ENCODE measurements at places on chromosomes 2 and 18.

GRCh38 chr2:37869771-37870170 lies 55.3 kb upstream of the RMDN2 start:
- DNase-seq: no peak

- DNase-seq: no peak
Observed at GRCh38 chr2:111946294-111947114, 48.1 kb downstream of the MERTK start.

DNA sequence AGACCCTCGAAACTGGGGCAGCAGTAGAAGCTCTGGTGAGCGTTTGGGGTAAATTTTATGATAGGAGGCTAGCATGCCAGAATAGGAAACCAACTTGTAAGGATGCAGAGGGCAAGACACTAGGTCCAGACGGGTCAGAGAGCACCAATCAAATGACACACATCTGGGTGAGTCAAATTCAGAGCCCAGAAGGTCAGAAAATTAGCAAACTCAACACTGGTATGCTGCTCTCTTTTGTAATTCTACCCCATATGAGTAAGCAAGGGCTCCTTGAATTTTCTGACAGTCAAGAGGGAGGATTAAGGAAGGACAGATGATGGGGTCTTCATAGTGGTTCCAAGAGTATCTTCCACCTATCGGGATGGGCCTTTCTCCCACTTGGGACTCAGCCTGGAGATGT lies 209.8 kb downstream of the BCL2 start:
- no peak for DNase-seq

- DNase-seq: no peak
Observed at GRCh38 chr2:26650713-26651469, 9.7 kb upstream of the CIB4 start.

DNA sequence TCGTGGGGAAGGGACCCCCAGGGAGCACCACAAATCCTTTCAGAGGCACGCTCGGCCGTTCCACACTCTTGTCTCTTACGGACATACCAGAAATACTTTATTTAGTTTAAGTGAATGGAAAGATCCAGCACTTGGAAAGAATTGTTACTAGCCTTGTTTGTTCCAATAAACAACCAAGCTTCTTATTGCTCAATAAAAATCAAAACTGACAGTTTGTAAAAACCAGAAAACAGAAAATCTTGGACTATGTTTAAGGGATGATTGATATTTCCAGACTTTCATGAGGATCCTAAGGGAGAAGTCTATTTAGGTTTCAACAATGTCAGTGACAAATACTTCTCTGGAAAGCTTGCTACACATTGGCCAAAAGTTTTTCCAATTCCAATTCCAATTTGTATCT lies 31.6 kb upstream of the CCBE1 start:
- no peak for DNase-seq

- DNase-seq: no peak
Observed at GRCh38 chr2:212919238-212919637, 232.2 kb downstream of the IKZF2 start.

DNA sequence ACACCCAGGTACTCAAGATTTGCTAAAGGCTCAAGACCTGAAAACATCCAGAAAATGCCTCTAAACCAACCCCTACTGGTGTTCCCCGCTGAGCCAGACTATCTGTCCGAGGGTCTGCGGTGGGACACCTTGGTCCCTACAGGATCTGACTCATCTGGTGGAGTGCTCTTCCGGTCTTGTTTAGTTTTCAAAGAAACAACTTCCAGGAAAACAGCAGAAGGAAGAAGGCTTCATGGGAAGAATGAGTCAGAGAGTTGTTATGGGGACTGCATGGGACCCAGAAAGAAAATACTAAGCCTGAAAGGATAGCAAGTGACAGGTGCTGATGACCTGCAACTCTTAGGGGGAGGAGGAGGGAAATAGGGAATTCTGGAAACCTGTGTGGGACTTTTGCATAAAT lies 41.3 kb downstream of the ZFP36L2 start:
- no peak for DNase-seq

DNA sequence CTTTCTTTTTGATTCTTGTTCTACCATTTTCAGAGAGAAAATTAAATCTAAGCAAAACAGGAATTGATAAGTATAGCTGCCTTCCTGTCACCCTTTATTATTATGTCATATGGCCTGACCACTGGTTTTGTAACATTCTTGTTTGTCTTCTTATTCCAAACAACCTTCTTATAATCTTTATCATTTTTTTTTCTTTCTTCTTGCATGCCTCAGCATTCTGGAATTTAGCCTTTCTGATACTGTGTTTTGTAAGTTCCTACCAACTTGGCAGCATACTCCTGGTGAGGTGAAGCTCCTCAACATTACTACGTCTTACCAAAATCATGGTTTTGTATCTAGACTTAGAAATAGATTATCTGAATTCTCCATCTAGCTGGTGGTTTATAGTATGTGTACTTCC lies 199.2 kb downstream of the CAMKMT start:
- no peak for DNase-seq

DNA sequence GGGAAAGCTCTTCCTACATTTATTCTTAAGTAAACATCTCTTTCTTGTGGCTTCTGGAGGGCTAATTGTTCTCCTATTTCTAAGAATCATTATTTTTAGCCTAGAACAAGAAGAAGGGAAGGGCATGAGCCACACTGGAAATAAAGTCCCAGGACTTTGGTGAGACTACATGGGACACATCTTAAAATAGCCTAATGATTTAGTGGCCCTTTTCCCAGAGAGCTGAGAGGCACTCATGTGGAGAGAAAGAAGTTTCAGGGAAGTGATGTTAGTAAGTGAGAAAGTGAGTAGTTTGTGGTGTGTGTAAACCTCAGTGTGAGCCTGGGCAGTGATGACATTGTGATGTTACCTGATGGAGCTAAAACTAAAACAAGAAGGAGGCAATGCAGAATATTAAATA lies 14.6 kb downstream of the ITGA4 start:
- no peak for DNase-seq

GRCh38 chr2:179440642-179441251 lies 176.1 kb upstream of the SESTD1 start:
- DNase-seq: no peak

GRCh38 chr2:79235135-79235534 lies 75.6 kb upstream of the REG3A start:
- DNase-seq: no peak

DNA sequence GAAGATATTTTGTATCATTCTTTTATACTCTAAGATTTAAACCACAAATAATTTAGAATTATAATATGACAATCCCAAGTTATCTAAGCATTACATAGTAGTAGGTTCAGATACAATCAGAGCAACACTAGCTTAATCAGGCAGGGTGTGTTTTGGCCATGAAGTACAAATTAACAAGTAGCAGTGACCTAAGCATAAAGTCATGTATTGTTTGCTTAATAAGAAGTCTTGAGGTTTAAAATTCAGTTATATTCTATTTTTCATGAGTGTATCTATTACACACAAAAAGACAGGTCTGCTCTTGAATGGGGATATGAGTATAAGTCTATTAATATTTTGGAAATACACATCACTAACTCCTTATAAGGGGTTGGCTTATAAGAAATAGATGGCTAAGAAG lies 39.9 kb downstream of the DYNAP start:
- no peak for DNase-seq

DNA sequence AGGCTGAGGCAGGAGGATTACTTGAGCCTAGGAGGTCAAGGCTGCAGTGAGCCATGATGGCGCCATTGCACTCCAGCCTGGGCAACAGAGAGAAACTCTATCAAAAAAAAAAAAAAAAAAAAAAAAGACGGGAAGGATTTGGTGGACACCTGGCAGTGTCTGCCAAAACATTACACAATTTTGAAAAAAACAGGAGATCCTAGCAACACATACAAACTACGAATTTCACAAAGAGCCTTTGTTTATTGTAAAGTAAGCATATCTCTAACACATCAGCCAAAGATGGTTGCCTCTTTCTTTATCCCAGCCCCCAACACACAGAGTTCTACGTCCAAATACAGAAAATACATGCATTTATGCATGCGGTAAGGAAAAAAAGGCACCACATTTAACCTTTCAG lies 7.6 kb downstream of the GPR45 start:
- no peak for DNase-seq

- no peak for DNase-seq
Observed at GRCh38 chr18:59744271-59744721, 47.1 kb upstream of the CCBE1 start.

- DNase-seq: no peak
Observed at GRCh38 chr2:176405477-176405876, 136.2 kb downstream of the MTX2 start.

- DNase-seq: no peak
Observed at GRCh38 chr18:3251249-3251962, 3.8 kb downstream of the MYL12A start.

DNA sequence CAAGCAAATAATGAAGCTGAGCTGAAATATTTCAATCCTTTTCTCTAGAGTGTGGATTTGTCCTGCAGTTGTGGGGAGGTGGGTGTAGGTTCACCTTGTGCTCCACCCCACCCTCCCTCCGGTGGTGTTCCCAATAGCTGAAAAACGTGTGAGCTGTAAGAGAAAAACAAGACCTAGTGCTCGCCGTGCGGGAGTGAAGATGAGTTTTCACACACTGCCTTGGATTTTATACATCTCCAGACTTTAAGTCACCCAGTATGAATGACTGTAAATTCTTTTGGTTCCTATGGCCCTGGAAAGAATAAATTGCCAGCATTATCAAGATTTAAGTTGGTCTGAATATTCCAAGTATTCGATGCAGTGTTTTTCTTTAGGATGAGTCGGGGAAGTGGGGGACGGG lies 1.9 kb upstream of the SOX11 start:
- DNase-seq: no peak

DNA sequence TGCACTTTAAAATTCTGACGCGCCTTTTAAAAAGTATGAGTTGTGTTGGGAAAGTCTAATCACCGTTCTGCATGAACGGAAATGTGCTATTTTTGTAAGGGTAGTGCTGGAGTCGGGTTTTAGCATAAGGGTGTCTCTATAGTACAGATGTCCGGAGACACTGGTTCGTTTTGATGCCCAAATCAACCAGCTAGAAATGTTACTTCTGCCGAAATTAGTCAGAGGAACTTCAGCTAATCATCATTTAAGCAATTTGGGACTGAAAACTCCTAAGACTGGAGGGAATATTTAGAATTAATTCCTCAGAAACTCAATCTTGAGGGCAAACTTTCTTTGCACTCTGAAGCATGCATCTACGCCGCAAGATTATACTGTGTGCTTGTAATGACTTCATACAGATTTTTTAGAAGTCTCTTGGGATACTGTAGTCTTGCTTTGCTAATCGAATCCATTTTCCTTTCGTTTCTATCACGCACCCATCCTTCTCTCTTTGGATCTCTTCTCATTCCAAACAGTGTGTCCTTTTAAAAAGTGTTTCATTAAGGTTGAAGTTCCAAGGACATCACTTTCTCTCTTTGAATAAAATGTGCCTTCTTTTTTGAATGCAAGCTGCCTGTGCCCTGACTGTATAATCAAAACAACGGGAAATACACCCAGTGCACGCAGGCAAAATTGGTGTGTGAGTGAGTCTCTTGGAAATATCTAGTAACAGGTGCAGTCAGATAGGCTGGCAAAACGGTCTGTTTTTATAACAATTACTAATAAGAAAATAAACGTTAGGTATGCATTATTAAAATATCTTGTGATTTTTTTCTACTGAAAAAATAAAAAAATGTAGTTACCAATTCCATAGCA lies 270.9 kb upstream of the TCF4 start:
- no peak for DNase-seq

DNA sequence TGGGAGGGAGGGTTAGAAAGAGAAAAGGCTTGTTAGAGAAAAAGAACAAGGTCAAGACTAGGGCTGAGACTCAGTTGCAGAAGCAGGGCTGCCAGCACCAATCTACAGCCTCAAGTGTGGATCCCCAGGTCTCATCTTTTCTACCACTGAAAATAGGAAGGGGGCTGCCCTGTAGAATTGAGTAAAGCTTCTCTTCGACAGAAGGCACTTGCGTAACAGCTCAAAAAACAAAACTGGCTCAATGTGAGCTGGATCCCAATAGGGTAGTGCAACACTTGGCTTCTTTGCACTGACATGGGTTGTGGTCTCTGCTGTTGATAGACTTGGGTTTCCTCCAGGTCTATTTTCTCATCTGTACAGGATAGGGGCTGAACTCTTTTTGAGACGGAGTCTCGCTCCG lies 1.8 kb upstream of the MPV17 start:
- DNase-seq: no peak

- DNase-seq: no peak
Observed at GRCh38 chr2:5690718-5691220, 1.4 kb upstream of the SOX11 start.

GRCh38 chr2:144111437-144111836 lies 408.5 kb downstream of the ZEB2 start:
- no peak for DNase-seq

DNA sequence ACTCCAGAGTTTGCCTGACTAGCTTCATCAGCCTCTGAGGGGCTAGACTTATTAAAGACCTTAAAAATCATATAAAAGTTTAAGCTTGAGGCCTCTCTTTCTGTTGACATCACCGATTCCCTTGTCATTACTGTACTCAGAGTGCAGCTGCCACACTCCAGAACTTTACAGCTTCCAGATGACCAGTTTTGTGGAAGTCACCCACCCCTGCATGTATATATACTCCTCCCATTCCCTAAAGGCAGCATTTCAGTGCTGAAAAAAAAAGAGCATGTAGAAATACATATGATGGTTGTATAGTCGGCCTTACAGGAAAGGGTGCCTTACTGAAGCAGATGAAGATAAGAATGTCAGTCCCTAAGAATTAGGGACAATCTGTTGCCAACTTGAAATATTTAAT lies 117.3 kb downstream of the FEZ2 start:
- DNase-seq: no peak

DNA sequence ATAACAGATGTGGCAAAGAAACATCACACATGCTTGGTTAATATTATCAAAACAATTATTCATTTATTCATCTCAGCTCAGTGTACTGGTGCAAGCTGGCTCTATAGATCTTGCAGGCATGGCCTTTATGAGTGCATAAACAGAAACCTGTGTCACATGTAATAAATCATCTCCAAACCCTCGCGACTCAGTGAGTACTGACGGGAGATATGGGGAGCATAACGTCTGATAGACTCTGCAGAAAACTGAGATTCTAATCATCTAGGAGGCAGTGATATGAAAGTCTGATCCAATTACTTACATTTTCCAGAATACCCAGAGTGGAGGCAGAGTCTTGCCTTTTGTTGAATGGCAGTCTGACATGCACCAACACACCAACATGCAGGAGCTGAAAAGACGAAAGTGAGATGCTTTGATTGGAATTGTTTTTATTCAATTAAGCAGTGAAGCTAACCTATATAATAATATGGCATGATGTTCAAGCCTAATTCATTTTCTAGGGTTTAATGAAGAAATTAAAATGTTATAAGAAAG lies 416.8 kb downstream of the RNF144A start:
- DNase-seq: no peak

DNA sequence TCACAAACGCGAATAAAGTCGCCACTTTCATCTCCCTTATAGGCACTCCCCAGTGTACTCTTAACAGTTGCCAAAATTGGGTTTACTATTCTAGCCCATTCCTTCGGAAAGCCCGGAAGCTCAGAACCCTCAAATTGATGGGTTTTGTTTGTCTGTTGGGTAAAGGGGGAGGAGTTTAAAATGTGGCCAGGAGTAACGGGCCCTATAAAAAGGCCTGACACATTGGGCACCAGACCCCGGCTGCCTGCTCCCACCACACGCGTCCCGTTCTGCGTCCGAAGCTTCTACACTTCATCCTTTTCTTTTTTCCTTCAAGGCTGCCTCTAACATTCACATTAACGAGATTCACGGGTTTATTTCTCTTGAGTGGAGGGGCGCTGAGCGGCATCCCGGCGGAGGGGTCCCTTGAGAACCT lies 837 bp downstream of the NHEJ1 start:
- DNase-seq: no peak

- DNase-seq: no peak
Observed at GRCh38 chr18:37577051-37577611, 11.5 kb upstream of the CELF4 start.

- no peak for DNase-seq
Observed at GRCh38 chr2:33210626-33211025, 263.9 kb downstream of the LTBP1 start.

Measured in GM12892 (cell line).